ENCODE measurements at places on chromosomes 13 and 19. TPM values are rescaled to one million over a fixed set of nuclear protein-coding genes. Genes with fewer than 3 reads are reported as not detected.

The KLC3 gene
- not detected for polyA plus RNA-seq

DNA sequence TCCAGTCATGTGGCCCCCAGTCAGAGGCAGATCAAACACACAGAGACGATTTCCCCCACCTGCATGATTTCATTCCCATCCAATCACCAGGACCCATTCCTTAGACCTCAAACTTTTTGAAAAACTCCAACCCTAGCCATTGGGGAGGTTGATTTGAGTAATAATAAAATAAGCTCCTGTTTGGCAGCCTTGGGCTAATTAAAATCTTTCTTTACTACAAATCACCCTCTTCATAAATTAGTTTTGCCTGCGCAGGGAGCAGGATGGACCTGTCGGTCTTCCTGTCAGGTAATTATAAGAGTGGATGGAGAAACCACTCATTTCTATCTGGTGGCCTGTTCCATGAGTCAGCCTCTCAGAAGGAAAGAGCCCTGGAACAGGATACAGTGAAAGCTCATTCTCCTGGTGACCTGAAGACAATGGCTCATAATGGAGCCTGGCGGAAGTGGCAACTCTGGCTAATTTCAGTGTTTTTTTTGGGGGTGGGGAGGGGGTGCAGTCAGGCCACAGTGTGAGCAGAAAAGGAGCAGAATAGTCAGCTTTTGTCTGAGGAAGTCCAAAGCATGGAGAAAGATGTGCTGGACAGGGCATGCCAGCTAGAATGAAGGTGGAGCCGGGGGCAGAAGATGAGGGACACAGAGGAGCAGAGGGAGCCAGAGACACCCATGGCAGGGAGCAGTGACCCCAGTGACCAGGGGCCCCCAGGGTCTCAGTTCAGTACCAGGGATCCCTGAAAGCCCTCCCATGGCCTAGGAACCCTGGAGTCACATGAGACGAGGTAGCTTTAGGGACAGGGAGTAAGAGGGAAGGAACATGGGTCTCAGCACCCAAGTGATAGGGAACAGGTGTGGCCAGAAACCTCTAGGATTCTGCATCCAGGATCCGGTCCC lies 31.8 kb upstream of the PSG9 start:
- H3K36me3 ChIP-seq, result no peaks in the 10 kb centered on the region
- H3K27ac ChIP-seq, result no peak overlapping the region
- H3K27me3 ChIP-seq, result no peaks in the 10 kb centered on the region
- no peak for DNase-seq
- H3K4me1 ChIP-seq, result no peaks in the 10 kb centered on the region

DNA sequence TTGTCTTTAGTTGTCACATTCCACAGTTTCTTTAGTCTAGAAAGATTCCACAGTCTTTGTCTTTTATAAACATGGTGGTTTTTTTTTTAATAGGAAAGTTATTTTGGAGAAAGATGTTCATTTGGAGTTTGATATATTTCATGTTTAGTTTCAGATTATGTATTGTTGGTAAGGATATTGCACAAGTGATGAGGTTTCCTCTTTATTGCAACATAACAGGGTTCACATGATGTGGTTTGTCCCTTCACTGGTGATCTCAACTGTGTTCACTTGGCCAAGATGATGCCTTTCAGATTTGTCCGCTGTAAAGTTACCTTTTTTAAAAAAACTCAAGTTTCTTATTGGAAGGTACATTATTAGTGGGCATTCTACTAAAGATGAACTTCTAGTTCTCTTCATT lies 3.2 kb downstream of the ZNF230 start:
- DNase-seq, result no peak
- H3K4me1 ChIP-seq, result peaks cover 14% of the 10 kb centered on the region
- peaks cover 20% of the 10 kb centered on the region for H3K36me3 ChIP-seq

The WDR87 gene
- polyA plus RNA-seq, result not detected

GRCh38 chr19:33287927-33288326 lies 14.4 kb downstream of the CEBPA start:
- no peaks in the 10 kb centered on the region for H3K4me1 ChIP-seq
- H3K4me3 ChIP-seq, result no peak overlapping the region
- H3K27ac ChIP-seq, result no peak overlapping the region
- no peaks in the 10 kb centered on the region for H3K27me3 ChIP-seq

DNA sequence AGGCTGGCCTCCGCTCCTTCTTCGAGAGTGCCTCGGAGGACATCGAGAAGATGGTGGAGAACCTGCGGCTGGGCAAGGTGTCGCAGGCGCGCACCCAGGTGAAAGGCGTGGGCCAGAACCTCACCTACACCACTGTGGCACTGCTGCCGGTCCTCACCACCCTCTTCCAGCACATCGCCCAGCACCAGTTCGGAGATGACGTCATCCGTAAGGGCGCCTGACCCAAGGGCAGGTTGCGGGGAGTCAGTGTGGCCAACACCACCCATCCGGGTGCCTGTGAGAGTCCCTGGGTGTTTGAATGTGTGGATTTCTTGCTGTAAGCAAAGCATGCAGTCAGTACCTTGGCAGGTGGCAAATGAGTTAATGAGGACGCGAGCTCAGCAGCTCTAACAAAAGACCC lies 78.8 kb downstream of the RYR1 start:
- H3K36me3 ChIP-seq, result no peaks in the 10 kb centered on the region
- H3K27me3 ChIP-seq, result no peaks in the 10 kb centered on the region
- no peak overlapping the region for H3K4me3 ChIP-seq
- no peak for DNase-seq
- peaks cover 9% of the 10 kb centered on the region for H3K4me1 ChIP-seq

All from B cell (primary cell).